WTC11 (cell line): ENCODE measurements at places on chromosomes 1 and 21. TPM values are rescaled to one million over a fixed set of nuclear protein-coding genes. Genes with fewer than 3 reads are reported as not detected.

DNA sequence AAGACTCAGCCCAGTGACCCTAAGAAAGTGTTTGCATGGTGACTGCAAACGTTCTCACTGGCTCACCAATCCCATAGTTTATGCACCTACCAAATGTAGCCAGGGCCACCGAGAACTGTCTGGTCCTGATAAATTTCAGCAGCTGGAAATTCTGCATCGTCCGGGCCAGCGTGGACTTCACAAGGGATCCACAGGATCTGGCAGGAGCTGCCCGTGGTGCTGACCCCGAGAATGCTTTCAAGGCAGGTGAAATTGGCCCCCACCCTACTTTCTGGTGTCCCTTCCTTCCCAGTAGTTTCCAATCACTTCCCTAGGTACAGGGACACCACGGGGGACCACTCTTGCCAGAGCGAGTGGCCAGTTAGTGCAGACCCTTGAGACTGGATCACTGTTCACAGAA, 26.2 kb downstream of the UBASH3A start:
- H3K36me3 ChIP-seq, result peaks cover 3% of the 10 kb centered on the region; the same call in 1 of the 2 replicates
- H3K4me3 ChIP-seq, result no peak overlapping the region
- no peaks in the 10 kb centered on the region for H3K4me1 ChIP-seq

GRCh38 chr1:54153535-54154439, 987 bp upstream of the CDCP2 start:
- H3K4me3 ChIP-seq, result no peak overlapping the region
- H3K27ac ChIP-seq, result 0 out of 2 replicates have a peak overlapping the region, but pooled peaks have one; percentile 48
- DNase-seq, result peak; percentile 47
- peaks cover 13% of the 10 kb centered on the region for H3K4me1 ChIP-seq

The WNT4 gene
- 0.69 to 0.85 TPM (median 0.70 TPM) in 3 replicates for total RNA-seq

DNA sequence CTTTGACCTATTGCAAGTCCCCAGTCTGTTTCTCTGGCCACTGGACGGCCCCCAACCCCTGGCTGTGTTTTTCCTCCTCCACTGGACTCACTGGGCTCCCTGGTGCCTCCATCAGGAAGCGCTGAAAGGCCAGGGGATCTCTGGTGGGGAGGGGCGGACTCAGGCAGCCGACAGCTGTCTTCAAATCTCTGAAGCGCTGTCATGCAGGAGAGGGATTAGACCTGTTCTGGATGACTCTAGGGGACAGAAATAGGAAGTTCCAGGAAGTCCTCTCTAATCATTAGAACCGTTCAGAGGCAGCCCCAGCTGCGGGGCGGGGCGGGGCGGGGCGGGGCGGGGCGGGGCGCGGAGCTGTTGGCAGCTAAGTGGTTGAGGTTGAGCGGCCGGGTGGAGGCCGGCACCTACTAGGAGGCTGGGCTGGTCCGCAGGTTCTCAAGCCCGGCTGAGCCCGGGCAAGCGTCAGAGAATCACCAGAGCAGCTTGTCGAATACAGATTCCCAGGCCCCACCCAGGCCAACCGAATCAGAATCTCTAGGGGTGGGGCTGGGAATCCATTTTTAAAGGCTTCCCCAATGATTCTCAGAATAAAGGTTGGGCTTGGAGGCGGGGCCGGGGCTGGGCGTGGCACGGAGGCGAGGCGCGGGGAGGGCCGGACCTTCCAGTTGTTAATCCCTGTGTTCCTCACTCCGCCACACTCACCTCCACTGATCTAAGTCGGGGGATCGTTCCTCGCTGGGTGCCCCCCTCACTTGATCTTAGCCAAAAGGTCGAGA, 11.4 kb upstream of the PHLDA3 start:
- H3K27ac ChIP-seq, result peak overlapping the region; percentile 90
- DNase-seq, result peak; percentile 91
- H3K4me1 ChIP-seq, result peaks cover 36% of the 10 kb centered on the region
- H3K36me3 ChIP-seq, result no peaks in the 10 kb centered on the region
- H3K4me3 ChIP-seq, result peak overlapping the region; percentile 84
- peaks cover 4% of the 10 kb centered on the region for H3K27me3 ChIP-seq

- H3K4me1 ChIP-seq, result peaks cover 6% of the 10 kb centered on the region; the same call in 1 of the 2 replicates
- H3K27ac ChIP-seq, result no peak overlapping the region
- H3K4me3 ChIP-seq, result no peak overlapping the region
These were observed 426.1 kb downstream of the NUF2 start for GRCh38 chr1:163747855-163748254.

The GCSAML gene
- total RNA-seq, result not detected in 3 replicates

The DDAH1 gene
- 22.8 to 27.8 TPM (median 27.5 TPM) in 3 replicates for total RNA-seq

DNA sequence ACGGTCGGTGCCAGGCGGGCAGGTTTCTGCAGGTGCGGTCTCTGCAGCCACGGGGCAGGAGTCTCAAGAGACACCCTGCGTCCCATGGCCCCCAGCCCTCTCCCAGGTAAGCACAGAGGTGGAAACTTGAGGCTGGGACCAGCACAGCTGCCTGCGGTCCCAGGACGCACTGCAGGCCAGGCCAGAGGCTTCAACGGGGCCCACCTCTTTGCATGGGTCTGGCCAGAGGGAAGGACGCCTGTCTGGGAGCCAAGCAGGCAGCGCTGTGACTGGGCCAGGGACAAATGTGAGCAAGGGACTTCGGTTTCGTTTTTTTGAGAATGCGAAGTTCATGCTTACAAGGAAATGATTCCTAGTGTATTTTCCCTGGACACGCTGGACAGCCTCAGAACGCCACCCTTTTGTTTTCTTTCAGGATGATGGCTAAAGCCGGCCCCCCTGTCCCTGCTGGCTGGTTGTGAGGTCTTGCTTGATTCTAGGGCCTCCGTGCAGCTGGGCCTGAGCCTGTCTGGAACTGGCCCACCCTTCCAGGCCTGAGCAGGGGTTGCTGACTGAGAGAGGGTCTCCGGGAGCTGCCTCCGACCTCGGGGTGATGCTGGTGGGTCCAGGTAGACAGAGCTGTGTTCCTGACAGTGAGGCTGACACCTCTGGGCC, 38.3 kb downstream of the MORN1 start:
- H3K27ac ChIP-seq, result no peak overlapping the region
- H3K27me3 ChIP-seq, result no peaks in the 10 kb centered on the region
- no peak for DNase-seq
- H3K4me3 ChIP-seq, result no peak overlapping the region
- H3K36me3 ChIP-seq, result no peaks in the 10 kb centered on the region

DNA sequence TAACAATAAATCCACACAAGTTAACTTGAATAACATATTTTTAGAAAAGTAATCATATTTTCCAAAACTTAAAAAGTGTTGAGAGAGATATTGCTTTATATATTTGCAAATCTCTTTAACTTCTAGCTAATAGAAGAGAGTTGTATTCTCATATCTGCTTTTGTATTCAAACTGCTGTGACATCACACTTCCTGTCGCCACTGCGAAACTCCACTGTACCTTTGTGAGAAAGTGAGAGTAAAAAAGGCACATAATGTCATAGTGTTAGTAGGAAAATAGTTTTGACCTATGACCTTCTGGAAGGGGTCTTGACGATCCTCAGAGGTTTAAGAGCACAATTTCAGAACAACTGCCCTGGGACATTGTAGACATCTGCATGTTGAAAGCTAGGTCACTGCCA, 21.6 kb downstream of the AK5 start:
- no peak overlapping the region for H3K27ac ChIP-seq
- no peaks in the 10 kb centered on the region for H3K36me3 ChIP-seq
- no peak for DNase-seq
- no peaks in the 10 kb centered on the region for H3K27me3 ChIP-seq
- no peaks in the 10 kb centered on the region for H3K4me1 ChIP-seq
- no peak overlapping the region for H3K4me3 ChIP-seq

DNA sequence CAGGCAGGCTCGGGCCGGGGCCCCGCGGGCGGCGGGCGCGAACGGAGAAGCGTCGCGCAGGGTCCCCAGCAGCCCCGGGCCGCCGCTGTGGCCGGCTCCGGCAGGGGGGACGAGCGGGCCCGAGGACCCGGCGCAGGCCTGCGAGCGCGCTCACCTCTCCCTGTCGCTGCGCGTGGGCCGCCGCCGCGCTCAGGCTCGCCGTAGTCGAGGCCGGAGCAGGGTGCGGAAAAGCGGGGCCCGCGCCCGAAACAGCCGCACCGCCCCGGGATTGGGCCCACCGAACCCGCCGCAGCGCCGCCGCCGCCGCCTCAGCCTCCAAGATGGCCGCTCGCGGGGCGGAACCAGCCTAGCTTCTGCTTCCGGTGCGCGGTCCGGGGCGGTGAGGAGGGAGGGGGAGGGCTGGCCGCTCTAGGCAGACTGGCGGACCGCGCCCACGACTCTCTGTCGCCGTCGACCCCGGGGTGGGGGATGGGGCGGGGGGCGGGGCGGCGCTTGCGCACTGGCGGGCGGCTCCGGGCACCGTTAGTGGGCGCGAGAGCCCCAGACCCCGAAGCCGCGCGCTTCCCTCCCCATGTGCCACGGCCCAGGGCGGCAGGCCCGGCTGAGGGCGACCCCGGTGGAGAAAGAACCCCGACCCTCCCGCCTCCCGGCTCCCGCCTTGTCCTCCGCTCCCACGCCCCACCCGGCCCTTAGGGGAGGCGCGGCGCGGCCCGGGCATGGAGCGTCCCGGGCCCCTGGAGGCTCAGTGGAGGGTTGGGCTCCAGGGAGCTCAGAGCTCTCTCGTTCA, at the start of gene UBE2J2:
Gene UBE2J2, minus strand, starts transcription at position 343 of the 787 bp plus-strand sequence. CDS start 5,862 bp downstream, outside the sequence.
- DNase-seq, result peak; percentile 92
- peak within 1 kb of the TSS; percentile 63 for H3K27ac ChIP-seq
- H3K27me3 ChIP-seq, result no peaks in the 10 kb centered on the region
- H3K36me3 ChIP-seq, result peaks cover 5% of the 10 kb centered on the region

The MYBPH gene
- not detected in 3 replicates for total RNA-seq

GRCh38 chr21:19529031-19529430, 1125.4 kb upstream of the TMPRSS15 start:
- H3K4me3 ChIP-seq, result no peak overlapping the region
- no peak for DNase-seq
- H3K4me1 ChIP-seq, result peaks cover 6% of the 10 kb centered on the region
- no peak overlapping the region for H3K27ac ChIP-seq
- no peaks in the 10 kb centered on the region for H3K36me3 ChIP-seq

GRCh38 chr21:26366781-26367180, 196.2 kb upstream of the APP start:
- H3K4me3 ChIP-seq, result no peak overlapping the region
- H3K36me3 ChIP-seq, result no peaks in the 10 kb centered on the region
- H3K27ac ChIP-seq, result no peak overlapping the region
- DNase-seq, result no peak
- H3K27me3 ChIP-seq, result no peaks in the 10 kb centered on the region

- peak overlapping the region; percentile 31; the same call in 1 of the 2 replicates for H3K4me3 ChIP-seq
- no peaks in the 10 kb centered on the region for H3K27me3 ChIP-seq
- peaks cover 26% of the 10 kb centered on the region for H3K4me1 ChIP-seq
- peaks cover 17% of the 10 kb centered on the region for H3K36me3 ChIP-seq
These were observed 10.0 kb downstream of the ARID1A start for GRCh38 chr1:26705788-26706311.

DNA sequence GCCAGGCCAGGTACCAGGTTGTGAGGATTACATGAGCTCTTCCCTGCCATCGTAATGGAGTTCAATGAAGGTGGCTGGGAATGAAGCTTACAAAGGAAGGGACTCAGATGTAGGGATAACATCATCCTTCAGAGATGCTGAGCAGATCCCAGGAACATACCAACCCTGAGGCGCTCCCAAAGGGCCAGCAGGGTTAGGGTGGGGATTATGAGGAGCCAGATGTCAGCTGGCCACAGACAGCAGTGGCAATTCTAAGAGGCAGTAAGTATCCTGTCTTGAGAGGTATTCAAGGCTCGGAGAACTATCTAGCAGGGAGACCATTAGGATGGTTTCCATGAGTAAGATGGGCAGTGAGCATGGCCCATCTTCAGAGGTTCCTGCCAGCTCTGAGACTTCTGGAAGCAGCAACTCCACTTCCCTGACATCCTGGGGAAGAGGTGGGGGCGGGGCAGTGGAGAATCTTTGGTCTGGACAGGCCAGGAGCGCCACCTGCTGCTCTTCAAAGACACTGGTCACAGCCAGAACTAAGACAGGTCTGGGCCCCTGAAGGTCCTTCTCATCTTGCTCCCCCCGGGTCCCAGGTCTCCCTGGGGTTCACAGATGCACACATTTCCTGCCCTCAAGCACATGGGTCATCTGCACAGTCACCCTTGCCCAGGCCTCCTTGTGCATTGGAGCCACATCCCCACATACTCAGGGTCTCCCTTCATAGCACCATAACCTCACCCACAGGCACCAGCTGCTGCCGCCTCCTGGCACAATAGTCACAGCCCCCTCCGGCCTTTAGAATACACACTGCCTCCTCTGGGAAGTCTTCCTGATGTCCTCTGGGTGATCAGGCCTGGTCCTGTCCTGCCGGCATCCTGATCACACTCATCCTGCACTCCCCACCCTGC, 2.7 kb upstream of the SDC3 start:
- no peak overlapping the region for H3K27ac ChIP-seq
- no peak overlapping the region for H3K4me3 ChIP-seq
- peaks cover 17% of the 10 kb centered on the region for H3K27me3 ChIP-seq
- DNase-seq, result peak; percentile 87

The SELP gene
- total RNA-seq, result 0.17 TPM in 1 of 3 replicates, not detected in the others

DNA sequence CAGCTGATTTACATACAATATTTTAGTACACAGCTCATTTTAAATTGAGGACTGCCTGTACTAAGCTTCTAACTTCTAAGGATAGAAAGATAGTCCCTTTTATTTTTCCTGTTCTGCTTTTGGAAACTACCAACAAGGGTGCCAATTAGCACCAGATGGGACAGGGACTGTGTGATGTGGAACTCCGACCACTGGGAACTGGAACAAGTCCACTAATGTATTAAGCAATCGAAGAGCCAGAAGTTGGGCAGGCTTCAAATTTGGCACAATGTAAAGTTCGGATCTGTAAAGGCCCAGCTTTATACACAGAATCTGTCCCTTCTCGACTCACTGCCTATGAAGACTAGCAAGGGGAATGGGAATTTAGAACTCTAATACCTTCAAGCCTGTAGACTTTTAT, 149.3 kb downstream of the ZC3H11B start:
- H3K4me3 ChIP-seq, result no peak overlapping the region
- no peaks in the 10 kb centered on the region for H3K36me3 ChIP-seq
- DNase-seq, result no peak
- H3K27me3 ChIP-seq, result no peaks in the 10 kb centered on the region
- H3K4me1 ChIP-seq, result no peaks in the 10 kb centered on the region

DNA sequence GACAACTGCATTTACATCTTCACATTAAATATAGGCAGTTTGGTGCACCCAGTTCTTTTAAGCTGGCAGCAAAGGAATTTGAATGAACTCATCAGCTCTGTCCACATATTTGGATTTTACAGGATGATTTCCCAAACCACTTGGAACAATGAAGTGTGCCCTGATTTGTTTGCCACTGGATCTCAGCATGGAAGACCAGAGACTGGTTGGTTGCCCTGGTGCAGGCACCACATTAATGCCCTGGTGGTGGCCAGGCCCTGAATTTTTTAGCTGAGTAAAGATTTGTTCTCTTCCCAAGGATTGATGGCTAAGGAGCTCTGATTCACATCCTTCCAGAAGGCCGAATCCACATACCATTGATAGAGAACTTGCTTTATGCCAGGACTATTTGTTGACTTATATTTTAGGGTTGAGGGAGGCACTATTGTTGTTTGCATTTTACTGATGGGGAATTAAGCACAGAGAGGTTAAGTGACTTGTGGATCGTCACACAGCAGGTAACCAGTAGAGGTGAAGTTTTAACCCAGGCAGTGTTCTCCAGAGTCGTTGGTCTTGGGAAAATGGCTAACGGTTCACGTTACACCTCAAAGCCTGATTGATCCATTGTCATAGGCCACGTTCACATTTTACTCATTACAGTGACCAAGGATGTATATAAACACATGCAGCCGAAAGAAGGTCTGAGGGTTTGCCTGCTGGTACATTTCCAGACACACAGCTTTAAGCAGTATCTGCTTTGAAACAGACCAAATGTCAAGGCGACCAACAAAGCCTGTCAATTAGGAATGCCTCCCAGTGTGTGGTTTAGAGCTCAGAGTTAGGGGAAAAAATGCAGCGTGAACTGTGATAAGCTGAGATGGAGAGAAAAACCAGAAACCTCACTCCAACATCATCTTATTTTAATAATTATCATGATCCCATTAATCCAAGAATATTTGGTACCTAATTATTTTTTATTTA, 50.7 kb downstream of the KAZN start:
- no peak for DNase-seq
- H3K27ac ChIP-seq, result no peak overlapping the region
- H3K4me3 ChIP-seq, result no peak overlapping the region
- peaks cover 16% of the 10 kb centered on the region for H3K4me1 ChIP-seq

The DESI2 gene
- 76.1 to 108 TPM (median 76.4 TPM) in 3 replicates for total RNA-seq

The TRMT1L gene
- total RNA-seq, result 24.7 to 28.1 TPM (median 27.3 TPM) in 3 replicates
